T1000 (cell line): ENCODE measurements at places on chromosomes 7 and 10.

- DNase-seq = peak; percentile 76
Observed at GRCh38 chr7:142556740-142557139, 192.5 kb upstream of the PRSS1 start.

DNA sequence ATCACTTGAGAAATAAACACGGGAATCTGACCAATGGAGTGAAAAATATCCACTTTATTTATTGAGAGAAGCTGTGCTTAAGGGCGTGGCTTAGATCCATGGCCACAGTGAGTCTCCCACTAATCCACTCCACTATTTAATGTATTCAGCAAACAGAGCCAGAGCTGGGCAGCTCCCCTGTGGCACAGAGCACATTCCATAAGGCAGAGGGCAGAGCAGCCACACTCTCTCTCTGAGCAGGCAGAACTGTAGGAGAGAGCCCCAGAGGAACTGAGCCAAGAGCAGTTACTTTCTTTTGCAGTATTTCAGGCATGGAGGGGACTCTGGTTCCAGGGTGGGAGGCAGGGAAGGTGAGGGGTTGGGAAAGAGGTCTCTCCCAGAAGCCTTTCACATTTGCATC lies 106.0 kb downstream of the GALNT17 start:
- no peak for DNase-seq

- DNase-seq = no peak
Observed at GRCh38 chr7:148286150-148286549, 304.4 kb upstream of the C7orf33 start.

- no peak for DNase-seq
Observed at GRCh38 chr7:42077271-42078135, 159.5 kb downstream of the GLI3 start.

DNA sequence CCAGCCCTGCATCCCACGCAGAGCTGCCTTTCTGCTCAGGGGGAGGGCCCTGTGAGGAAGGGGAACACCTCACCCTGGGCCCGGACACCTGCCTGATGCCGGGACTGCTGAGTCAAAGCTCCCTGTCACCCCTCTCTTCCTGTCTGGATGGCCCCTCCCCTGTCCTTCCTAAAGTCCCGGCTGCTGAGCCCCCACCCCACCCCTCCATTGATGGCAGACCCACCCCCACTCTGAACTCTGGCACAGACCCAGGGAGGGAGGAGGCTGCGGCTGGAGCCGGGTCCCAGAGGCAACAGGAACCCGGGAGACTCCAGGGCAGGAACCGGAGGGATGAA lies 78.7 kb downstream of the ELFN1 start:
- DNase-seq = no peak
